ENCODE measurements at places on chromosomes 5 and 9. TPM values are rescaled to one million over a fixed set of nuclear protein-coding genes. Genes with fewer than 3 reads are reported as not detected.
A peak's percentile ranks its signal among the peaks of the same experiment; 100 is the strongest.

GRCh38 chr9:129910628-129911567 is 75.6 kb downstream of the USP20 start:
- peak; percentile 99 for DNase-seq

PHPT1 gene
- 124 TPM for total RNA-seq

DNA sequence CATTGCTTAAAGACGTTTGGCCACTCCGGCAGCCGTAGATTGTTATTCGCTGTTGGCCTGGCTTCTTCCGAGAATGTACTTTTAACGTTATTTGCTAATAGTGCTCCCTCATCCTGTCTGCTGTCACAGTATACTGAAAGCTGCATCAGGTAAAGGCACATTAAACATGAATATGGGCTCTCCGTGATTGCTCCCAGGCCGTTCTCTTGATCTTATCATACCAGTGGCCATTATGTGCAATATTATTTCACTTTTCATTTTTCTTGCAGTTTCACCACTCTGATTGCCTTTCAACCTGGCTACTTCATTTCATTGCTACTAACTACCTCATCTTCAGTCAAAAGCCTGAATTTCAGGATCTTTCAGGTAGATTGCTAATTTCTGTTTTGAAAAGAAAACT is 34.0 kb downstream of the GLRX start:
- DNase-seq: no peak

GRCh38 chr9:126348911-126349550 is 22.4 kb downstream of the MVB12B start:
- no peak for DNase-seq

DNA sequence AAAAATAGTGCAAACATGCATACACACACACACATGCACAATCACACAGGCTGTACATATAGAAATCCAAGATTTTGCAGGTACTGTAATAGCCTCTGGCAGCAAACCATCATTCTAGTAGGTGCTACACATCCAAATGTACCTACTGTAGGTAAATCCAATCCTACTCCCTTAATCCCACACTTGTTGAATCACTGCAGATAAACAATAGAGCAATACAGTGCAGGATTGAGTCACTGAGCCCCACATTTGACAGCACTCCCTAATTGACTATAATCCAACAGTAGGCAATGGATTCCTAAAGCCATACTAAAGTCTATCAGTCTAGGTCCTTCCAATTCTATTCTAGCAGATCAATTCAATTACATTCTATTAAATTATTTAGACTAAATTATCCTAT is 1640.5 kb upstream of the CDH9 start:
- no peak for DNase-seq

DNA sequence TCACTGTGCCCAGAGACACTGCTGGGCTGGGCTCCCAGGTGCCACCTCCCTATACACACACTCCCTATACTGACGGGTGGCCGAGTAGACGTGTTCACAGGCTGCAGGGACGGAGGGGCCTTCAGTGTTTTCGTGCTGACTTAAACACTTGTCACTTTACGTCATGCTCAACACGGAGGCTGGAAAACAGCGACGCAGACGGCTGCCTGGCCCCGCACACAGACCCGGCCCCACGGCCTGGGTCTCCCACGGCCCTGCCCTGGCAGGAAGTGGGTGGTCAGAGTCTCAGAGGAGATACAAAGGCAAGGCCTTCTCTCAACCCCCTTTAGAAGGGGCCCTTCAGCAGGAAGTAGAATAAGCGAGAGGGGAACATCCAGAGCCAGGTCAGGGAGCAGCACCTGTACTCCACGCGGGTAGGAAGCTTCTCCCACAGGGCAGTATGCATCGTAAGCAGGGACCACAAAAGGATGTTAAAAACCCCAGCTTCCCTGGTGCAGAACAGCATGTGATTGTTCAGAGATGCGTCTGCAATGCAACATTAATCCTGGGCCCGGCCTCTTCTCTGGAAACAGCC is 11.9 kb upstream of the TBC1D9B start:
- no peak for DNase-seq

DNA sequence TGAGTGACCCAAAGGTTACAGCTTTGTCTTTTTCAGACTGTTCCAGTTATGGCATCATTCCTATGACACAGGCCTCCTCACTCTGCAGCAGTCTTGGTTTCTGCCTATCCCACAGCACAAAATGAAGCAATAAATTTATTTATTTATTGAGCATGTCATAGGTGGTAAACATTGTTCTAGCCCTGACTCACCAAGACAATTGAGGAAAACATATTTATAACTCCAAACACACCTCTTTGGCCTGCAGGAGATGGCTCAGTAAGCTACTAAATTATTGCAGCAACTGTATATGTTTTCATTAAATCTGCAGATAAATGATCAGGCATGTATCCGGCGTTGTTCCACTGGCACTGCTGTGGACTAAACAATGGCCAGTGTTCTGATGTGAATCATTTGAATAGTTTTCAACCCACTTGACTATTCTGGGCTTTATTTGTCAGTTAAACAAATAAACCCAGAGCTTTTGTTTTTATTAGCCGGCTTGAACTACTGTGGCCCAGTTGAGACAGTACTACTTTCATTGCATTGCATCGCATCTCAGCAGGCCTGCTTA is 83.2 kb downstream of the FOXD1 start:
- DNase-seq: peak; percentile 82

- peak; percentile 99 for DNase-seq
These were observed 19.8 kb downstream of the TRIP13 start for GRCh38 chr5:912280-913091.

- DNase-seq: peak; percentile 59
These were observed 226.9 kb downstream of the MSX2 start for GRCh38 chr5:174951151-174951780.

DNA sequence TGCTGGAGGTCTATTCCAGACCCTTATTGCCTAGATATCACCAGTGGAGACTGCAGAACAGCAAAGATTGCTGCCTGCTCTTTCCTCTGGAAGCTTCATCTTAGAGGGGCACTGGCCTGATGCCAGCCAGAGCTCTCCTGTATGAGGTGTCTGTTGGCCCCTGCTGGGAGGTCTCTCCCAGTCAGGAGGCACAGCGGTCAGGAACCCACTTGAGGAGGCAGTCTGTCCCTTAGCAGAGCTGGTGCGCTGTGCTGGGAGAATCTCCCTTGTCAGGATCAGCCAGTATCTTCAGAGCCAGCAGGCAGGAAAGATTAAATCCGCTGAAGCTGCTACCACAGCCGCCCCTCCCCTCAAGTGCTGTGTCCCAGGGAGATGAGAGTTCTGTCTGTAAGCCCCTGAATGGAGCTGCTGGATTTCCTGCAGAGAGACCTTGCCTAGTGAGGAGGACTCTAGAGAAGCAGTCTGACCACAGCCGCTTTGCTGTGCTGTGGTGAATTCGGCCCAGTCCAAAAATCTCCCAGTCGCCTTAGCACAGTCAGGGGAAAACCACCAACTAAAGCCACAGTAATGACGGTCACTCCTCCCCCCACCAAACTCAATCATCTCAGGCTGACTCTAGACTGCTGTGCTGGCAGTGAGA is 124.1 kb downstream of the JAKMIP2 start:
- DNase-seq: peak; percentile 8

DNA sequence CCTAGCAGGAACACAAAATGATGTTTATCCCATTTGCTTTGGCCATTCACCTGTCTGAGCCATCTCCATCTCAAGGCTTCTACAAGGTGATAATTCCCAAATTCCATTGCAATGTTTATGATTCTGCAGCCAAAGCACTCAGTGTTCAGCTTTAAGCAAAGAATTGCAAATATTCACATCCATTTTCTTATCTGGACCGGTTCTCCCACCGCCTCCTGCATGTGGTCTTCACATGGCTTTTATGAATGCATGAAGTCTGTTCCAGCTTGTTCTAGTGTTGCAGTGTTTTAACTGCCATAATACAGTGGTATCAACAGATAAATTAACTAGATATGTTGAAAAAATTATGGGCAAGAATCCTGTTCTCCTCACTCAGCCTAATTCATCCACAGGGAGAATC is 443.0 kb upstream of the KLF4 start:
- no peak for DNase-seq

TMED9 gene
- total RNA-seq: 84.7 TPM

GRCh38 chr9:70133253-70134208 is 89.9 kb downstream of the MAMDC2 start:
- no peak for DNase-seq

IL9 gene
- total RNA-seq: not detected

GRCh38 chr9:79221084-79221483 is 350.7 kb upstream of the TLE4 start:
- DNase-seq: peak; percentile 88

CTSV gene
- total RNA-seq: 0.37 TPM

RAB3C gene
- not detected for total RNA-seq

FOXD4L3 gene
- not detected for total RNA-seq

DNA sequence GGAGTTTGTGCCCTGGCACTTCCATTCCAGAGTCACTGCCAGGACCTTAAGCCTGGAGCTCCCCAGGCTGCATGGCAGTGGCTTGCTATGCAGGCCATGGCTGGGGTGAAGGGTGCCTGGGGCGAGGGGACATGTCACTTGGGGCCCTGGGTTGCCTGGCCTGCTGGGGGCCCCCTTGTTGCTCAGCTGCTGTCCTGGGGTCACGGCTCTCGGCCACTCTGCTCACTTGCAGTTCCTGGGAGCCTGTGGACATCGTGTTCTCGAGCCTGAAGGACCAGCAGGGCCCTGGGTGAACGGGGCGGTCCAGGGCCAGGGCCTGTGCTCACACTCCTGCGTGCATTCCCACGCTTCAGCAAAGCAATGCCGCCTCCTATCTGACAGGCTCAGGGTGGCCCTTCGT is 14.5 kb upstream of the SLC2A6 start:
- no peak for DNase-seq

DNA sequence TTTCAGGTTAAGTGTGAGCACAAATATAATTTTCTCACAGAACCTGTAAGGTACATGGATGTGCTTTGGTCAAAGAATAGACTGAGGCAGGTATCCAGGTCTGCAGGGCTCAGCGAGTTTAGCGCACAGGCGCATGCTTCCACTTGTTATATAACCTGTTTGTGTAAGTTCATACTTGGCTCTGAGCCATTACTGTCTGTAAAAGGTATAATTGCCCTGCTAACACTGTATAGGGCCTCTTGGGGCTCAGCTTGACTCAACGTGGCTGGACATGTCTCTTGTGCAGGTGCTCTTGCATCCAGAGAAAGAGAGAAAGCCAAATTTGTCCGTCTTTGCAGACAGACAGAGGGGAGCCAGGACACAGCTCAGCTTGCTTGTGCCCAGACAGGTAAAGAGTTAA is 759.6 kb downstream of the MTRR start:
- DNase-seq: no peak

- DNase-seq: peak; percentile 53
These were observed 732.7 kb downstream of the SEMA5A start for GRCh38 chr5:8813180-8813579.

DNA sequence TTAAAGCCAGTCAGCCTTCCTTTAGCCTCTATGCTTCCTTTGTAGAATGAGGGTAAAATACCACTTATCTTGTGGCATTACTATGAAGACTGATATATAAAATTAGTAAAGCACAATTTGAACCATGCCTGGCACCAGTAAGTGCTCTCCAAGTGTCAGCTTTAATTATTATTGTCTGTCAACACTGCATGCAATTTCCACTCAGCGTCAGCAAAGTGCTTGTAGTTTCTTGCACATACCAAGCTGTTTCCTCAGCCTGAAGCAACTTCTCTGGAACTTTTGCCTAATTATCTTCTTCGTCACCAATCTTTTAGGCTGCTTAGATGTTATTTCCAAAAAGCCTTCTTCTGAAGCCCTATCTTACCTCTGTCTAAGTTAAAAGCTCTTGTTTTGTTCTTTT is 177.3 kb downstream of the CDC42SE2 start:
- DNase-seq: no peak

DNA sequence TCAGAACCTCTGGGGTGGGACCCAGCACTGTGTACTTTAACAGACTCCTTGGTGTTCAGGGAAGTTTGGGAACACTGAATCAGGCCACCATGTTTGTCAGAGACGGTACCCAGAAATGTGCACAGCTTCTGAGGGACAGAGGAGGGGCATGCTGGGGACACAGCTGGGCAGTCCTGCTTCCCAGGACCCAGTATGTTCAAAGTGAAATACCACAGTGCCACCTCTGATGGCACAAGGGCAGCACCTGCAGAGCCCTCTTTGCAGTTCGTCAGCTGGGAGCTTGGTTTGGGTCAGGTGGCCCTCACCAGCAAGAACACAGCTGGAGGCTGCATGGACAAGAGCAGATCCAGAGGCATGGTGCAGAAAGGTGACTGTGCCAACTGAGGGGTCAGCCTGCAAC is 51.2 kb downstream of the NDST1 start:
- DNase-seq: no peak

MAPK9 gene
- 26.6 TPM for total RNA-seq

- no peak for DNase-seq
These were observed 381.5 kb upstream of the MPDZ start for GRCh38 chr9:13661014-13661413.

- DNase-seq: no peak
These were observed 354.0 kb downstream of the NPR3 start for GRCh38 chr5:33065131-33065530.

DNA sequence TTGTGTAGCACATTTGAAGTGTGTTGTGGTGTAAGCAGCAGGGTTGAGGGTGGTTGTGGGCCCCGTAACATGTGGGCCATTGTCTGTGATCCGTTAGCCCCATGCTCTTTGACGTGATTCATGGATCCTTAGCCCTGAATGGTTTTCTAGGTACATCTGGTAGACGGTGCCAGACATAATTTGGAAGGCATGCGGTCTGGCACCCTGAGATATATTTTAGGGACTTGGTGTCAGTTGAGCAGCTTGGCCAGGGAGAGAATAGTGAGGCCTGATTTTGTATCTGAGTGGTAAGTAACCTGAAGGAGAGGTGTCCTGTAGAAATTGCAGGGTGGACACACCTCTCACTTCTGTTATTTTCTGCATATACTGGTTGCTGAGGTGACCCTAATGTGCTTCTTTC is 10.9 kb downstream of the SH3GL2 start:
- DNase-seq: no peak

TMEM171 gene
- total RNA-seq: not detected

DNA sequence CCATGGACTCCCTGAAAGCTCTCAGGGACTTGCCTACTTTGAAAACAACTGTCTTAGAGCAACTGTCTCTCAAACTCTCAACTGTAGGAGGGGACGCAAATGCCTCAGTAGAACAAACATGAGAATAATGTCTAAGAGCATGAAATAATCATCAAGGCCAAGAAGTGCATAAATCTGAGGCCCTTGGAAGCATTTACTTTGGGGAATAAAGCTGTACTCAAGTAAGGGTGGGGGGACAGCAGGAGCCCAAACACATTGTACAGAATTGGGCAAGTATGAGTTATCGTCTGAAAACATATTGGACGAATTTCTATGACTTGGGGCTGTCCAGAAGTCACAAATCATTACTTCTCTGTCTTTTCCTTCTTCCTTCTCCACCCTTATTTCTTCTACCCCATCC is 96.3 kb upstream of the HMHB1 start:
- DNase-seq: no peak

ZNF483 gene
- total RNA-seq: not detected

- peak; percentile 77 for DNase-seq
These were observed 159.0 kb downstream of the HACD4 start for GRCh38 chr9:20872340-20872977.

DNA sequence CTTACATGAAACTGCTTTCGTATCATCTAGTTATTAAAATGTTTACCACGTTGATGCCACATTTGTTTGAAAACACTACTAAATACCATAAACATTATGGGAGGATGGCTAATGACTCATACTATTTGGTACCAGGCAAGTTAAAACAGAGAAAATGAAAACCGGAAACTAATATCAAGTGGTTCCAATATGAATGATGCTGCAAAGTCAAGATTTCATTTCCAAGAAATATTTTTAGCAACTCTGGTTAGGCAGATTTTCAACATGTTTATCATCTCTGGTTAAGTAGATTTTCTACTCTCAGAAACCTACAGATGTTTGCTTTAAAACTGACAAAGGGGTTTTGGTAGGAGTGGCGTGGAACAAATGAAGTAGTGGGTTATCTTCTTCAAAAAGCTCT is 4.9 kb upstream of the F2R start:
- no peak for DNase-seq

Data from HT1080 (cell line).